Stimulated activated CD8-positive, alpha-beta memory T cell treated with anti-CD3 and anti-CD28 coated beads, Interleukin-15, amount 100 ng/mL, for 48 hours (primary cell): ENCODE measurements at places on chromosomes 7 and 10.

- DNase-seq: no peak
Observed at GRCh38 chr7:6111041-6111440, 79.9 kb downstream of the ANKRD61 start.

GRCh38 chr10:88755753-88756152 lies 4.1 kb upstream of the LIPN start:
- no peak for DNase-seq

DNA sequence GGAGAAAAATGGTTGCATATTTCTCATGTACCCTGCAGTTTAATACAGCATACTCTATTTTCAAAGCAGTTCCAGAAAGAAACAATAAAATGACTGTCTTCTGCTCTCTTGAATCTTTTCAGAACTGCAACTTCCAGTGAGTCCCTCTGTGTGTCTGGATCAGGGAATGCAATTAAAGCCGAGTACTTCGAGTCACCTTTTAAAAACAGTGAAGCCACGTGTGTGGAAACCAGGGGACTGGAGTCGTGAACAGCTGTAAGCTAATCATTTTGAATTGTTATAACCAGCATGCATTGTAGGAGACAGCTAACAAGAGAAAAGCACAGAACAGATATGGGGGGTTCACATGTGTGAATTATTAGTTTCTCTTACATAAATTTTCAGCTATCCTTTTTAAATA lies 109.1 kb downstream of the CPED1 start:
- no peak for DNase-seq

DNA sequence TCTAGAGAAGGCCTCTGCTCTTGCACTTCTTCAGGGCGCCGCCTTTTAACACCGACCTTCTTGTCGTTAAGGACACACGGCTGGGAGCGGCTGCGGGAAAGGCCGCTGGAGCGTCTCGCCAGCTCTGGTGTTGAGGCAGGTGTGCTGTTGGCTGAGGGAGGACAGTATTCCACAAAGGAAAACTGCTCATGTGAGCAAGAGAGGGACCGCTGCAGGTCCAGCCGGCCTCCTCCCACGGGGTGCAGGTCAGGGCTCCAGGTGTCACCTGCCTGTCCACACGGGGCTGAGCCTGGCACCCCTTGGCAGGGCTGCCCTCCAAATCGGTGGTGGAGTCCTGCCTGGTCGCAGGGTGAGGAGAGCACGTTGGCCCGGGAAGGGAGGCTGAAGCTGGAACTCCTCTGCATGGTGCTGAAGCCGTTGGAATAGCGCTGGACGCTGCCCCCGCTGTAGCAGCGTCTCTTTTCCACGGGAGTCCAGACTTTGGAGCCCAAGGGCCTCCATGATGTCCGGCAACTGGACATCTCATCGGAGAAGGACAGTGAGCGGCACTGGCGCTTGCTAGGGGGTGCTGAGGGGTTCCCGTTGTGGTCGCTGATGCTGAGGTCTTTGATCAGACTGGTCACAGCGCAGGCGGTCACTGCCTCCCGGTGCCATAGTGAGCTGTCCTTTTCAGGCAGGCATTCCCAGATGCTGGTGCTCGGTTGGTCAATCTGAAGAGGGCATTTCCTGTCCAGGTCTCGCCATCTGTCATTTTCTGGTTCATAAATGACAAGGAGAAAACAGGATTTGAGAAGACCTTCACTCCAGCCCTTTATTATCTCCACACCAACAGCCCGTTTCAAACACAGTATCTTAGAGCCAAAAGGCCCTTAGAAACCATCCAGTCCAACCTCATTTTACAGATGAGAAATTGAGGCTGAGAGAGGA lies 62.3 kb downstream of the FAM53B start:
- DNase-seq: no peak

- DNase-seq: peak; percentile 14
Observed at GRCh38 chr10:73413108-73413527, 740 bp downstream of the ANXA7 start.

DNA sequence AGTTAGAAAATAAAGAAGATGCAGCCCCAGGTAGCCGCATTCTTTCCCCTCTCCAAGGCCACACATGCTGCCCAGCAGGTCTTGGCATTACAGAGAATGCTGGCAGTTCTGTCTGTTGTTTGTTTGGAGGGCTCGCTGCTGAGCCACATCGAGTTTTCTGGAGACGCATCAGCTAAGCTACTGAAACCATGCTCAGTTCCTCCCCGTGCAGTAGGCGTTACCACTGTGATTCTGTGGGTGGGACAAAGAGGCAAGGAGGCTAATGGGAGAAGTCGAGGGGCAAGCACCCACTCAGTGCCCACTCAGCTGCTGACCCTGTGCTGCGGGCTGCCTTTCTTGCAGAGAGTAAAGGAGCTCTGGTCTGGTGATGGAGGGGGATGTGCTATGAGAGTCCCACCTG lies 15.5 kb upstream of the GTPBP4 start:
- DNase-seq: no peak

DNA sequence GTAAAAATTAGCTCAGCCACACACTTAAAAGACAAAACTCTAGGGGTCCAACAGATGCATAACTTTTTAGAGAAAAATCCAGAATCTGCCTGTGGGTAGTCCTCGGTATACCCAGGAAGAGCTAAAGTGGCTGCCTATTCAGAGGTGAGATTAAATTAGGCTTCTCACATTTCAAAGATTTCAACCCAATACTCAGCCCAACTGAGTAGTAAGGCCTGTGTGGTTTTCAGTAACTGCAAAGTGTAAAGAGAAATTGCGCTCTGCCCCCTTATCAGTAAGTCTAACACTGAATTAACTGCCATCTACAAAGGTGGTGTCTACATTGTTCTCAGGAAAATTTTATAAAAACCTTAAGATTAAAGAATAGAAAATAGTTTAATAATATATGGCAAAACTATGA lies 88.2 kb downstream of the ELMO1 start:
- DNase-seq: no peak

GRCh38 chr10:48215486-48216203 lies 58.9 kb downstream of the FRMPD2 start:
- peak; percentile 15 for DNase-seq

- no peak for DNase-seq
Observed at GRCh38 chr10:60186315-60187071, 203.2 kb downstream of the ANK3 start.

GRCh38 chr7:101586078-101586905 lies 42.8 kb downstream of the MYL10 start:
- DNase-seq: no peak

- DNase-seq: no peak
Observed at GRCh38 chr7:7706556-7707172, 11.7 kb downstream of the RPA3 start.

GRCh38 chr10:7045891-7046599 lies 364.8 kb downstream of the SFMBT2 start:
- no peak for DNase-seq

DNA sequence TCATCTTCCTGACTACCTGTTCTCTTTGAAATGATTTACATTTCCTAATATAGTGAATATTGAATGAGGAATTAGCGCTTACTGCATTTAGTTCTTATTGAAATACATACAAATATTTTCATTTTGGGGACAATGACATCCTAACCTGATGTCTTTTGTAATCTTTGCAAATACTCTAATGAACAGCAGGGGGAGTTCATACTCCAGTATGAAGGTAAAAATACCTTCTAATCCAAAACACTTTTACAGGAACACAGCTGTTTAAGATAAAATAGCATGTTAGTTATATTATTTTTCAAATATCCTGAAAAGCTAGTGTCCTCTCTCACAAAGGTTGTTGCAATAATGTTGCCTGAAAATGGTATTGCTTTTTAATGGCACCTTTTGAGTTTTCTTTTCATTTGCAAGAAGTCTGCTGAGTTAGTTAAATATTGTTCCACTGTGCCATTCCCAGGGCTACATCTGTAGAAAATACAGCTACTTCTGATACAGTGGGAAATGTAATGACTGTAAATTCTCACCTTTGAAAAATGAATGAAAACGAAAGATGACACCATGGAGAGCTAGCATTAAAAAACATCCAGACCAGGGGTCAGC lies 400.0 kb downstream of the PHF14 start:
- no peak for DNase-seq

GRCh38 chr10:662686-663465 lies 26.6 kb downstream of the DIP2C start:
- DNase-seq: no peak

- no peak for DNase-seq
Observed at GRCh38 chr10:86785968-86786367, 29.5 kb downstream of the BMPR1A start.

- no peak for DNase-seq
Observed at GRCh38 chr7:47330026-47330425, 251.9 kb downstream of the TNS3 start.

- no peak for DNase-seq
Observed at GRCh38 chr10:50585921-50586739, 37.6 kb downstream of the SGMS1 start.
